ENCODE measurements at places on chromosomes 6 and 20.

DNA sequence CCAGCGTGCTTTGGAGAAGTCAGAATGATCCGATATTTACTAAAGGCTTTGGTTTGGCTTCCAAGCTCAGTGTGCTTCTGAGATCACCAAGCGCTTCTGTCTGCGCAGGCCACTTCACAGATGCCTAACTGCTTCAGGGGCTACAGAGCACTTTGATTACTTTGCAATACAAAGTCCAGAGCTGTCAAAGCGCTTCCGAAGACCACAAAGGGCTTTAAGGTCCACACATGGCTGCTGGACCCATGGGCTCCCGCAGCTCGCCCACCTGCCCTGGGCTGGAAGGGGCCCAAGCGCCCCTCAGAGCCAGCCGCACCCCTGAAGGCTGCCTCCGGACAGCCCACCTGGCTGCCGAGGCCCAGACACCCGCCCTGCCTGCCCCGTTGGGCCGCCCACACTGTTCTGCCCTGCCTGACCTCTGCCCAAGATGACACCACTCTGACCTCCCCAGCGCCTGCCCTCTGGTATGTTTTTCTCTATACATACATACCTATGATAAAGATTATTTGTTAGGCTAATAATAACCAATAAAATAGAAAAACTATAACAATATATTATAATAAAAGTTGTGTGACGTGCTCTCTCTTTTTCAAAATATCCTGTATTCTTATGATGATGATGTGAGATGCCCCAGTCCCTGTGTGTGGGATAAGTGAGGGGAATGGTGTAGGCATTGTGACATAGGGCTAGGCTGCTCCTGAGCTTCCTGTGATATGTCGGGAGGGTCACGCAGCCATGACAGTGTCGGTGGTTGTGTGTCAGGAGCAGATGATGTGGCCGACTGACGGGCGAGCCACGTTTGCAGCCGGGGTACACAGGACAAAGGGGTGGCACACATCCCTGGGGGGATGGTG, 22.6 kb downstream of the DYNLT1 start:
- DNase-seq: no peak

DNA sequence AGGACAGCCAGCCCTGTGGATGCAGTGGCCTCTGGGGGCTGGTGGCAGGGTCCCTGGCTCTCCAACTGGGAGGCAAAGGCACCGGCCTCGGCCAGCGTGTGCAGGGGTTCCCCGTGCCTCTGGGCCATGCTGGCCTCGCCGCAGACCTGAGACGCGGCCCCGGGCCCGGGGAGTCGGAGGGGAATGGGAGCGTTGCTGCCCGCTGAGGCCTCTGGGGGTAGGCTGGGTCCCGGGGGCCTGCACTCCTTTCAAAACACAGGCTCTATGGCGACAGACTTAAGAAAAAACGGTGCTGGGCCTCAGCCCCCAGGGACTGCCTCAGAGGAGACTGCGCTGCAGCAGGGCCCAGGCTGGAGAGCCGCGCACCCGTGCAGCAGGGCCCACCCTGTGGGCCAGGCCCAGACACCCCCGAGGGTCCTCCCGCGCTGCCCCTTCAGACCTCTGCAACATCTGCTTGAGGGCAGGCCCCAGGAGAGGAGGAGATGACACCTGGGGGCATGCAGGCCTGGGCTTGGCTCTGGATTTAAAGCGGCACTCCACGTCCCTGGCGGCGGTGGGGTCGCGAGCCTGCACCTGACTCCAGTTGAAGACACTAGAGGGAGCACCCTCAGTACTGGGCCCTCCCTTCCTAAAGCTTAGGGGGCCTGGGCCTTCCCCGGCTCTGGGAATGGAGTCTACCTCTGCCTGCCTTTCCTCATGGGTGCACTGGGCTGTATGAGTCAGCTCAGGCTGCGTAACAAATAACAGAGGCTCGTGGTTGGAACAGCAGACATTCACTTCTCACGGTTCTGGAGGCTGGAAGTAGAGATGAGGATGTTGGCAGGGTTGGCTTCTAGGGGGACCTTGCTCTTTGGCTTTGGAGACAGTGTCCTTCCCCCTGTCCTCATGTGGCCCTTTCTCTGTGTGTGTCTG, 117.4 kb upstream of the RPS6KA2 start:
- no peak for DNase-seq

DNA sequence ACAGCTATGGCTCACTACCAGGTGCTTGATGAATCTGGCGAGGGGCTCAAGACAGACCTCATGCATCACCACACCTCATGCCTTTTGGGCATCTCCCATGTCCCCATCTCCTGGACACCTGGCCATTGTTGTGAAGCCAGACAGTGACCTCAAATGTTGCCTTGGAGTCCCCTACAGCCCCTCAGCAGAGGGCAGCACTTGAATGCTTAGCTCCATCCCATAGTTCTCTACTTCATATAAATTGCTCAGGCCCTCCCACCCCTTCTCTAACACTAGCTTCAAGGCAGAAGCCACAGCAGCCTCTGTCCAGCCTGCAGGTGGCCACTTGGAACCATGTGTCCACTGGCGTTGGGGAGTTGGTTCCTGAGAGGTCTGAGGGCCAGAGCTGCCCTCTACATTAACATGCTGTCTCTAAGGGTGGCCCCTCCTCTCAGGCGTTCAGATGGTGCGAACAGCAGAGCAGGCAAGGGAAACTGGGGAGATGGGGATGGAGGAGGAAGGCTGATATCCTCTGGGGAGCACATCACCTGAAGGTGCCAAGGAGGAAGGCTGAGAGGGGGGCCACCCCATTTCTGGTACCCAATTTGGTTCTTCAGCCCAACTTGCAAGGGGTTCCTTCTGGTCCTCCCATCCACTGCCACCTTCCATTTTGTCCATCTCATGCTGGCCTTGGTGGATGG, 31.3 kb downstream of the MOCS1 start:
- DNase-seq: no peak

- no peak for DNase-seq
Measured at GRCh38 chr20:47106786-47107185, 212.1 kb downstream of the EYA2 start.

DNA sequence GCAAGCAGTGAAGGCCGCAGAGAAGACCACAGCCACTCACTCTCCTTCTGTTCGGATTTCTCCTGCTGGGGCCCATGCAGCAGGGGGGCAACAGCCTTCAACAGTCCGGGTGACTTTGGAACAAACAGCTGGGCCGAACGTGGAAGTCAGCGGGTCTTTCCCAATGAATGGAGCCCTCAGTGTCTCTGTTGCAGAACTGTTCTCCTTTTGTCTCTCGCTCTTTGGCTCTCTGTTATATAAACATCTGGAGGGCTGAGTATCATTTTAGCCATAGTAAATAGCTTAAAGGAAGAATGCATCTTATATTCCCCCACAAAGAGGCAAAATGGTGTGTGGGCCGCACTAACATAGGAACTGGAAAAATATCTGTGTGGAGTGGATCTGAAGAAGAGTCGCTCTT, 136.7 kb upstream of the RALGAPA2 start:
- no peak for DNase-seq

- no peak for DNase-seq
Measured at GRCh38 chr6:144477396-144477795, 192.3 kb downstream of the UTRN start.

DNA sequence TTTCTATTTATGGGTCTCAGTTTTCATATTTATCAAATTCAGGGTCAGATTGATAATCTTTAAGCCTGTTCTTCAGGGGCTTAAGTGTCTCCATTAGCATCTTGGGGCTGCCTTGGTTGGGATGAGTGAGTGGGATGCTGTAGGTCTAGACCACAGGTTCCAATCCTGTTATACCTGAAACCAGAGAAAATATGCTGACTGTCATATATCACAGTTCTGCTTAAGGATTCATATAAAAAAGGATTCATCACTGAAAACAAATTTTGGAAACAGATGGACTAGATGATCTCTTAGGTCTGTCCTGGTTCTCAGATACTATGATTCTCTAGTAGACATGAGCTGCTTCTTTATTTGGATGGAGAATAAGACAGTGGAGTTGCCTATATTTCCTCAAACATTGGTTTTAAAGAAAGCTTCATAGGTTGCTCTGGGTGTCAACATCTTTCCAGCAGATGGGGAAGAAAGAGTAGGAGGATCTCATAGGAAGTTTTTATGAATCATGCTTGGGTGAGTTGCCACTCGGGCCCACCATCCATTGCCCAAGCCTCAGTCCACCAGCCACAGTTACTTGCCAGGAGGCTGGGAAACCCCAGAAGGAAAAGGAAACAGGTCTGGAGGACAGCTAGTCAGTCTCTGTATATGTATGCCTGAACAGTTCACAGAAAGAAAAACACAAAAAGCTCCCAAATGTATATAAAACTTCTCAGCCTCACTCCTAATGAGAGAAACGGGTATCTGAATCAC, 42.9 kb upstream of the MAP7 start:
- no peak for DNase-seq

- DNase-seq: no peak
Measured at GRCh38 chr6:16437095-16437494, 198.7 kb downstream of the GMPR start.

DNA sequence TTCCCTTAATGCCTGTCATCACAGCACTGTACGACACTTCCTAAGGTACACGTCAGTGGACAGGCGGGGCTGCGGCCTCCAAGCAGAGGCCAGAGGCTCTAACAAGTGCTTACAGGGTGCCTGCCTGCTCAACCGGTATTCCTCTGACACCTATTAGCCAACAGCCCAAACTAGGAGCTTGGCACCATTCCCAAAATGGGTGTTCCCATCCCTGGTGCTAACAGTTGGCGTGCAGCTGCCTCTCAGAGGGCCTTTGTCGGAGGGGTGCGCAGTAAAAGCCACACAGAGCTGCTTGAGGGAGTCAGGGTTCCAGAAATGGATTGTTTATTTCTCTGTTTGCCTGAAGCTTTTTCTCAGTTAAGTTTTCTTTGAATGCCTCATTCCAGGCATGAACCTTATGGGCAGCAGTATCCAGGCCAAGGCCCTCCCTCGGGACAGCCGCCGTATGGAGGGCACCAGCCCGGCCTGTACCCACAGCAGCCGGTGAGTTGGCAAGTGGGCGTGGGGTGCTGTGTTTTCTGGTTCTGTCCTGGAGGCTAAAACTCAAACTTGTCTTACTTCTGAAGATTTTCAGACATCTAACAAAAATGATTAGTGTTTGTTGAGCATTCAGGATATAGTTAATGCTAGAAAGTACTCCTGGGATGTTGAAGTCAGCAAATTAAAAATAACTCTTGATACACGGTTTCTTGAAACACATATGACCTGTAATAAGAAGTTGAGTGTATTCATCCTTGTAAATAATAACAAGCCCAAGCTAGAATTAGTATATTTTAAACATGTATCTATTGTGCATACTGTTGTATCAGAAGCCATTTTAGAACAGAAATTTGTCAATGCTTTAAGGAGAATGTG, 124.7 kb downstream of the TMEM242 start:
- DNase-seq: no peak

DNA sequence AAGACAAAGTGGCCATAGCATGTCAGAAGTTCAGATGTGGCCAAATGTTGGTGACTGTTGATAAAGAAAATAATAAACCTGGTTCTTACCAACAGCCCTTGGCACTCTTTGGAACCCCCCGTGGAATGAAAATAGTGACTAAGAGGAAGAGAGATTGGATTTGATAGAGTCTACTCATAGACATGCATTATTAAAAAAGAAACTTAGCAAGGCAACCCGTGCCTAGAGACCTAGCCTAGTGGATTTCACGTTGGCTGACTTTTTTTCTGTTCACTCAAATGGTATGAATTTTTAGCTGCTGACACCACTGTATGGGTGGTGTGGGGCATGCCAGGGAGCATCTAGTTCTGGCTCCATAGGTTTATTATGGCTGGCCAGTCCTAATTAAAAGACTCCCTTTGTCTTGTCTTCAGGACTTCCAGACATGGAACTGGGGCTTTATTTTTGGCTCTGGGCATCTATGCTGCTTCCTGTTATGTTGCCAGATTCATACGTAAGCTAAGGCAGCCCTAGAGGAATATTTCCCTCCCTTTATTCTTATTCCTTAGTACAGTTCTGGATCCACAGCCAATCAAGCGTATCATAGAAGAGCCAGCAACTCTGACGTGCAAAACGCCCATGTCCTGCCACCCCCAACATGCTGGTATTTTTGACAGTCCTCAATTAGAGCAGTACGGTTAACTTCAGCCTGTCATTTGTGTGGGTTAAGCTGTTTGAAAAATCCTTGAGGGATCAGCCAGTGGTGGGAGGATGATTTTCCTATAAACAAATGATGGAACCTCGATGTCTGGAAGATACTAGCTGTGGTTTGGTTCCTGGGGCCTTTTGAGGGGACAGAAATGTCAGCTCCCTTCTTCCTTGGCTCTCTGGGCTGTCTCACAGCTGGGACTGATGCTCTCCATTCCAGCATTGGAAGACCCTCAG, 127.5 kb downstream of the ISM1 start:
- no peak for DNase-seq

GRCh38 chr6:116036075-116036773, 24.5 kb downstream of the FRK start:
- no peak for DNase-seq

DNA sequence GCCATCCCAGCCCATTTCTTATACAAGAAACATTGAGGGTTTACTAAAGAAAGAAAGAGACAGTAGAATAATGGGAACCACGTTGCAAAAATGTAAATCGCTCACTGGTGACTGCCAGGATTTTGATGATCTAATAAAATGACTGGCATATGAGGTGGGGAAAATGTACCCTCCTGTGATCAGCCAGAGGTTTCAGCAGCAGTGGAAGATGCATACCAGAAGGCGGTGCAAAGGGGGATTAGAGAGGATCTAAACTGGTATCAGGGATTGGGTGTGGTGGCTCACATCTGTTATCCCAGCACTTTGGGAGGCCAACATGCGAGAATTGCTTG, 60.8 kb upstream of the DDR1 start:
- no peak for DNase-seq

GRCh38 chr6:139996253-139996834, 621.9 kb upstream of the CITED2 start:
- no peak for DNase-seq

- peak; percentile 57 for DNase-seq
Measured at GRCh38 chr6:169724494-169725124, at the start of gene PHF10. Gene PHF10 (minus strand): TSS chr6:169724500. CDS start chr6:169723931, 569 bp downstream.

GRCh38 chr6:152220786-152221185, 413.3 kb downstream of the ESR1 start:
- DNase-seq: no peak

DNA sequence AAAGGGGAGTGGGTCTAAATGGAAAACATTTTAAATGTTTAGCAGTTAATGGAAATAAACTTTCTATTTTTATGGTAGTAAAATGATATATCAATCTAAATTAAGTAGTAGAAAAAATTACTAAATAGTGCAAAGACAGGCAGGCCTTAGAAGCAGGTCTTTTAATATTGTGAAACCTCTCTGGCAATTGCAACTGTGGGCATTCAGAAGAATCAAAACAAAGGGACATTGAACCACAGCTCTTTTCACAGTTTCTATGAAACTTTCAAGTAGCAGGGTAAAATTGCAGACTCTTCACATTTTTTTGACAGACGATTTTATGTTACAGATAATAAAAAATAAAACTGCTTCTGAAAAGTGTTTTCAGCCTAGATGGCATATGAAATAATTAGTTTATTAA, 533.7 kb downstream of the BCKDHB start:
- DNase-seq: no peak

- DNase-seq: no peak
Measured at GRCh38 chr6:107361753-107362604, 97.4 kb downstream of the PDSS2 start.

GRCh38 chr6:110366256-110366655, 8.1 kb upstream of the METTL24 start:
- DNase-seq: no peak

All from AML-193 (cell line).